B cell (primary cell): ENCODE measurements at places on chromosomes 13 and 19. TPM values are rescaled to one million over a fixed set of nuclear protein-coding genes. Genes with fewer than 3 reads are reported as not detected.

The ZNF829 gene
- 8.4 and 9.6 TPM in 2 replicates for total RNA-seq

DNA sequence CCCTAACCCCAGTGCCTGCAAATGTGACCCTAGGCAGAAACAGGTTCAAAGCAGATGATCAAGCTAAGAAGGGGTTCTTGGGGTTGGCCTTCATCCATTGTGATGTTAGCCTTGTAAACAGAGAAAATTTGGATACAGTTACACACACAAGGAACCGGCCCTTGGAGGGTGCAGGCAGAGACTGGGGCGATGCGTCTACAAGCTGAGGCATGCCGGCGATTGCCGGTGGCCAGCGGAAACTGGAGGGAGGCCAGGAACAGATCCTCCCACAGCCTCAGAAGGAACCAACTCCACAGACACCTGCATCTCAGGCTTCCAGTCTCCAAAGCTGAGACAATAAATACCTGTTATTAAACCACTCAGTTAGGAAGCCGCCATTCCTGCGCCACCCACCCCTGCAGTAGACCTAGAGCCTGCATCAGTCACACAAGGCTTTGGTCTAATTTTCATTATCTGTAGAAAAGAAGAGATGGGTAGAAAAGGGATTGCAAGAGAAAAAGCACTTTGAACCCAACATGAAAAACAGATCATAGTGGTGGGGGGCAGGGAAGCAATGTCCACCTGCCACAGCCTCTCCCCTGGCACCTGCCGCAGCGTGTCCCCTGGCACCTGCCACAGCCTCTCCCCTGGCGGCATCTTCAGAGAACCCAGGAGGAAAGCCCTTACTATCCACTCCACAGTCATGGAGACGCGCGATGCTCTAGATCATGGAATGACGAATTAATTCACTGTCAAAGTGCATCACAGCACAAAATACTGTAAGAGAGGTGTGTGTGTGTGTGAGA, 119.7 kb upstream of the SOX1 start:
- no peak overlapping the region for H3K27ac ChIP-seq
- H3K27me3 ChIP-seq = no peaks in the 10 kb centered on the region
- no peaks in the 10 kb centered on the region for H3K36me3 ChIP-seq
- H3K4me1 ChIP-seq = no peaks in the 10 kb centered on the region
- no peak overlapping the region for H3K4me3 ChIP-seq

GRCh38 chr13:40764587-40765403, 6.2 kb downstream of the MRPS31 start:
- no peak overlapping the region for H3K27ac ChIP-seq
- H3K4me1 ChIP-seq = peaks cover 2% of the 10 kb centered on the region
- no peaks in the 10 kb centered on the region for H3K27me3 ChIP-seq
- no peak for DNase-seq

DNA sequence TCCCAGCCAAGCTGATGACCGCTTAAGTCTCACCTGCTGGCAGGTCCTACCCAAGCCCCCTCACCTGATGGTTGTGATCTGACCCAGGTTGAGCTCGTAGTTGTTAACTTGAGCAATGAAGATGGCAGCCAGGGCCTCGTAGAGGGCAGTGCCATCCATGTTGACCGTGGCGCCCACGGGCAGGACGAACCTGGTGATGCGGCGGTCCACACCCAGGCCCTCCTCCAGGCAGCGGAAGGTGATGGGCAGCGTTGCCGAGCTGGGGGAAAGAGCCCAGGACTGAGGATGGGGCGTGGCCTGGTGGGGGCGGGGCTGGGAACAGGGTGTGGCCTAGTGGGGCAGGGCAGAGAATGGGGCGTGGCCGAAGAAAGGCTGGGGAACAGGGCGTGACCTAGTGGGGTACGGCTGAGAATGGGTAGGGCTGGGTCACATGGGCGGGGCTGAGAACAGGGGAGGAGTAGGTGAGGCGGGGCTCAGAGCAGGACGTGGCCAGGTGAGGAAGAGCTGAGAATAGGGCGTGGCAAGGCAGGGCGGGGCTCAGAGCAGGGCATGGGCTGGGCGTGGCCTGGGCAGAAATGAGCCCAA, 12.9 kb downstream of the OR7C2 start:
- no peak overlapping the region for H3K27ac ChIP-seq
- no peaks in the 10 kb centered on the region for H3K4me1 ChIP-seq
- H3K27me3 ChIP-seq = no peaks in the 10 kb centered on the region

The TTC9B gene
- not detected in 2 replicates for total RNA-seq

GRCh38 chr13:21884965-21885567, 214.2 kb downstream of the FGF9 start:
- H3K27ac ChIP-seq = no peak overlapping the region
- H3K4me3 ChIP-seq = no peak overlapping the region
- no peaks in the 10 kb centered on the region for H3K4me1 ChIP-seq
- H3K27me3 ChIP-seq = peaks cover 5% of the 10 kb centered on the region
- DNase-seq = no peak

- H3K4me3 ChIP-seq = no peak overlapping the region
- H3K27ac ChIP-seq = no peak overlapping the region
- no peak for DNase-seq
These were observed 191.5 kb upstream of the IPO5 start for GRCh38 chr13:97761796-97762540.

The TNFSF13B gene
- 4.5 and 4.7 TPM in 2 replicates for total RNA-seq

The MIA gene
- total RNA-seq = 2.3 and 5.7 TPM in 2 replicates

The ZNF430 gene
- 45.4 and 45.5 TPM in 2 replicates for total RNA-seq

GRCh38 chr13:110528371-110528770, 33.2 kb downstream of the RAB20 start:
- no peak overlapping the region for H3K27ac ChIP-seq
- no peak overlapping the region for H3K4me3 ChIP-seq
- no peaks in the 10 kb centered on the region for H3K36me3 ChIP-seq
- H3K4me1 ChIP-seq = peaks cover 22% of the 10 kb centered on the region

DNA sequence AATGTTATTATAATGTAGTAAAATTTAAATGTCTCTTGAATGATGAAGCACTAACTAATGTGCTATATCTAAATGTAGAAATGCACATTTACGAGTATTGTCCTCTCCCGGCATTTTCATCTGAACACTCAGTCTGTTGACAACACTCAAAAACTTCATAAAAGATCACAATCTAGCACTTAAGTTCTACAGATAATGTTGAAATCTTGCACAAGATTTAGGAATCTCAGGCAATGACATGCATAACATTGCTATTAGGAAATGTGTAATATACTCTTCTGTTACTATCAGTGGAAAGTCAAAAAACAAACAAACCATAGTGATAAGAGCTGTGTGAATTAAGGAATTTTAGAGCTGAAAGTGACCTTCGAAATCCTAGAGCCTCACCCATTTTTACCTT, 37.5 kb upstream of the XPO4 start:
- no peaks in the 10 kb centered on the region for H3K27me3 ChIP-seq
- H3K36me3 ChIP-seq = no peaks in the 10 kb centered on the region
- peaks cover 3% of the 10 kb centered on the region for H3K4me1 ChIP-seq
- no peak overlapping the region for H3K4me3 ChIP-seq
- no peak overlapping the region for H3K27ac ChIP-seq
- DNase-seq = no peak

GRCh38 chr13:113187263-113187669, 21.2 kb downstream of the PCID2 start:
- no peaks in the 10 kb centered on the region for H3K4me1 ChIP-seq
- DNase-seq = no peak
- no peaks in the 10 kb centered on the region for H3K27me3 ChIP-seq
- peaks cover 54% of the 10 kb centered on the region for H3K36me3 ChIP-seq
- no peak overlapping the region for H3K27ac ChIP-seq

DNA sequence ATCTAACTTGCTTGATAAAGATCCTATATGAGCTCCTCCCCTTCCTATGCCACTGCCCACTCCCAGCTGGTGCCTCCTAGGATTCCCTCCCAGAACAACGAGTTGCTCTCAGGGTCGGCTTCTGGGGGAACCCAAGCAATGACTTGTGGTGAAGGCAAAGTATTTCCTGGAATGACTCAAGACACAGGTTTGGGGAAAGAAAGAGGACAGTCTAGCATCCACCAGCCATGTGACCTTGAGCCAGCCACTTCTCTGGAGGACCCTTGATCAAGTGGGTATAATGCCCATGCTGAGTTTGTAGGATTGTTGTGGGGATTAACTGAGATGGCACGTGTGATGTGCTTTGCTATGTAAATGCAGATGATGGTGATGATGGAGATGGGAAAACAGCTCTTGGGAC, 33.0 kb downstream of the MBD3L2B start:
- H3K36me3 ChIP-seq = no peaks in the 10 kb centered on the region
- no peaks in the 10 kb centered on the region for H3K27me3 ChIP-seq
- DNase-seq = no peak
- no peak overlapping the region for H3K27ac ChIP-seq

The TMEM38A gene
- total RNA-seq = 6.7 and 7.1 TPM in 2 replicates

The SPTBN4 gene
- total RNA-seq = 0.56 and 0.67 TPM in 2 replicates

- H3K27me3 ChIP-seq = no peaks in the 10 kb centered on the region
- H3K36me3 ChIP-seq = no peaks in the 10 kb centered on the region
- peaks cover under 1% of the 10 kb centered on the region for H3K4me1 ChIP-seq
- no peak overlapping the region for H3K4me3 ChIP-seq
- DNase-seq = no peak
- H3K27ac ChIP-seq = no peak overlapping the region
These were observed 24.5 kb downstream of the EFNA2 start for GRCh38 chr19:1309977-1310852.

DNA sequence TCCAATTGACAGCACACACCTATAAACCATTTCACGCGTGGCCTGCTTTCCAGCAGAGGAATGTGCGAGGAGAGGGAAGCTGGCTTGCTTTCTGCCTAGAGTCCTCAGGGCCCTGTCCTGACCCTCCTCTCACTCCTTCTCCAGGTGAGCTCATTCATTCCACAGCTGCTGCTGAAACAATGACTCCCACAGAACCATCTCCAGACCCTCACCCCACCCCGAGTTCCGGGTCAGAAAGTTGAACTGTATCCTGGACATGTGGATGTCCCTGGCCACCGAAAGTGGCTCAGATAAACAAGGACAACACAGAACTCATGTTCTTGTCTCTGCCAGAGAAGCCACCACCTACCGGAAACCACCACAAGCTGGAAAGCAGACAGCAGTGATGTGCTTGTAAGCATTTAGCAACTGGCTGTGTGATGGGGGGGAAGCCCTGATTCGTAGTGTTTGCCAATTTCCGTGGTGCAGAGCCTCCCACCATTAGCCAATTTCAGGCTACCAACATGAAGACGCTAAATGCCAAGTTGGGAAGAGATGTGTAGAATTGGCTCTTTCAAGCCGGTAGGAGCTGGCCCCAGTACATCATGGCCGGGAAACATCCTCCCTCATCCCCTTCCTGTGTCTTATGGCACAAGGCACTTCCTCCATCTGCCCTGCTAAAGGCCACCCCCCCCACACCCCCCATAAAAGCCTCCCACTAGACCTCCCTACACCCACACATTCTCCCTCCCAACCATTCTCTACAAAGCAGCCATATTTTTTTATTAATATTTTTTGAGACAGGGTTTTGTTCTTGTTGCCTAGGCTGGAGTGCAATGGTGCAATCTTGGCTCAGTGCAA, 5.0 kb downstream of the SYCE2 start:
- peaks cover 9% of the 10 kb centered on the region for H3K4me1 ChIP-seq
- no peaks in the 10 kb centered on the region for H3K36me3 ChIP-seq
- no peak overlapping the region for H3K4me3 ChIP-seq
- no peaks in the 10 kb centered on the region for H3K27me3 ChIP-seq
- DNase-seq = peak; percentile 50

DNA sequence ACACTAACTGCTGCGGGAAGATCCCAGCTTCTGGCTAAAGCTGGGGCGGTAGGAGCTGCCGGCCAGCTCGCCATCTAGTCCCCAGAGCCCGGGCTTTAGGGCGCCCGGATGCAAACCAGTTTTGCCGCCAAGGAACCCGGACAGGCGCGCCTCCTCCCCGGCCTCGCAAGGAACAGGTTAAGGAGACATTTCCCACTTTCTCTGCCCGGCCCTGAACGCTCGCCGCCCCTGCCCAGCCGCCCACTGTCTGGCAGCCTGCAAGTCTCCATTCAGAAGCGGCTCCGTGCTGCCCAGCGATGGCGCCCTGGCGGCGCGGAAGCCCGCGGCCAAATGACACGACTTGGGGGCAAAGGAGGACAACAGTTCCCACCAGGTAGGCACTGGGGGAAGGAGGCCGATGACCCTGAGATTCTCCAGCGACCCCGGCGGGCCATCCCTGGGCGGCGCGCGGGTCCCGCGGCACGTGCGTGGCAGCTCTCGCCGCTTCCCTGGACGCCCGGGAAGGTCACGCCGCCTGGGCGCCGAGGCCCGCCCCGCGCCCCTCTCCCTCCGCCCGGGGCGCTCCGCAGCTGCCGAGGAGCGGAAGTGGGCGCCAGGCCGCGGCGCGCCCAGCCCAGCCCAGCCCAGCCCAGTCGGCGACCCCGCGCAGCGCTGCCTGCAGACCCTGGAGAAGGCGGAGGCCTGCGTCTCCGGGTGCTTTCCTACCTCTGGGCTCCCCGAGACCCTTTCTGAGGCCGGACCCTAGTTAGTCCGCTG, 42.2 kb upstream of the HNRNPA1L2 start:
- no peaks in the 10 kb centered on the region for H3K36me3 ChIP-seq
- peaks cover 8% of the 10 kb centered on the region for H3K4me1 ChIP-seq
- peak; percentile 22 for DNase-seq
- H3K27ac ChIP-seq = no peak overlapping the region
- peaks cover 13% of the 10 kb centered on the region for H3K27me3 ChIP-seq

The COMP gene
- 0.12 TPM in 1 of 2 replicates, not detected in the other for total RNA-seq

GRCh38 chr19:17616961-17617806, 61.7 kb downstream of the COLGALT1 start:
- H3K4me3 ChIP-seq = no peak overlapping the region
- H3K27ac ChIP-seq = no peak overlapping the region
- peaks cover 14% of the 10 kb centered on the region for H3K4me1 ChIP-seq
- no peaks in the 10 kb centered on the region for H3K27me3 ChIP-seq
- peak; percentile 52 for DNase-seq

The NPHS1 gene
- not detected in 2 replicates for total RNA-seq

GRCh38 chr13:113283904-113284303, 13.1 kb upstream of the LAMP1 start:
- H3K4me3 ChIP-seq = no peak overlapping the region
- no peaks in the 10 kb centered on the region for H3K4me1 ChIP-seq
- no peaks in the 10 kb centered on the region for H3K27me3 ChIP-seq
- DNase-seq = no peak
- no peak overlapping the region for H3K27ac ChIP-seq
- H3K36me3 ChIP-seq = no peaks in the 10 kb centered on the region

GRCh38 chr19:43595605-43595998, 332 bp downstream of the IRGQ start:
- H3K27me3 ChIP-seq = no peaks in the 10 kb centered on the region
- H3K4me3 ChIP-seq = peak overlapping the region; percentile 73
- peaks cover 16% of the 10 kb centered on the region for H3K4me1 ChIP-seq
- no peaks in the 10 kb centered on the region for H3K36me3 ChIP-seq
- no peak for DNase-seq
- peak overlapping the region; percentile 97 for H3K27ac ChIP-seq

The DCAF15 gene
- total RNA-seq = 115 and 116 TPM in 2 replicates

DNA sequence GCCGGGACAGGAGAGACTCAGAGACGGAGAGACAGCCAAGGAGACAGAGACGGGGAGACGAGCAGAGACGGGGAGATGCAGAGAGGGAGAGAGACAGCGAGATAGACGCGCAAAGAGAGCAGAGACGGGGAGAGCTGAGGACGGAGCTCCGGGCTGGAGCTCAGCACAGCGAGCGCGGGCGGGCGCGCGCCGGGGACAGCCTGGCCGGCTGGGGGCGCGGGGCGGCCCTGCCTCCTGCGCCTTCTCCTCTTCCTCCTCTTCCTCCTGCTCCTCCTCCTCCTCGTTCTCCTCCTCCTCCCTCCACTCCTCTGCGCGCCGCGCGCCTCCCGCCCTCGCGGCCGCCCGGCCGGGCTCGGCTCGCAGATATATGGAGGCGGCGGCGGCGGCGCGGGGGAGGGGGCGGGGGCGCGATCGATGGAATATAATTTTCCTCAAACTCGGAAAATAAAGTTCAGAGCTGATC, at the start of gene ERFL:
Gene ERFL (minus strand): TSS at position 229 of the 463 bp plus-strand sequence. CDS start 15,530 bp downstream, outside the sequence.
- DNase-seq = peak; percentile 59
- H3K27me3 ChIP-seq = no peaks in the 10 kb centered on the region
- peaks cover 52% of the 10 kb centered on the region for H3K4me1 ChIP-seq
- H3K27ac ChIP-seq = peak within 1 kb of the TSS; percentile 18
- H3K36me3 ChIP-seq = no peaks in the 10 kb centered on the region
- peak within 1 kb of the TSS; percentile 69 for H3K4me3 ChIP-seq
